Thoracic aorta endothelial cell (primary cell): ENCODE measurements at places on chromosomes 11 and 22. TPM values are rescaled to one million over a fixed set of nuclear protein-coding genes. Genes with fewer than 3 reads are reported as not detected.

The OR51B5 gene
- not detected in 2 replicates for total RNA-seq

The OR5A1 gene
- total RNA-seq: not detected in 2 replicates

The RNF169 gene
- 40.7 and 44.9 TPM in 2 replicates for total RNA-seq

The CD3G gene
- not detected in 2 replicates for total RNA-seq

The TMEM191B gene
- not detected in 2 replicates for total RNA-seq

The THY1 gene
- 0.65 and 0.80 TPM in 2 replicates for total RNA-seq

The MFRP gene
- under 0.01 TPM in 1 of 2 replicates, not detected in the other for total RNA-seq

The TM7SF2 gene
- 15.0 and 20.9 TPM in 2 replicates for total RNA-seq

The APOA1 gene
- not detected in 2 replicates for total RNA-seq

The IFTAP gene
- 39.4 and 45.6 TPM in 2 replicates for total RNA-seq

The MPZL2 gene
- total RNA-seq: 112 and 218 TPM in 2 replicates

The CRYBB3 gene
- total RNA-seq: not detected in 2 replicates

The OR4A16 gene
- total RNA-seq: not detected in 2 replicates

The C11orf97 gene
- total RNA-seq: not detected in 2 replicates
